ENCODE measurements at places on chromosomes 4 and X.

GRCh38 chr4:157572284-157572683, 351.8 kb downstream of the GRIA2 start:
- no peak for DNase-seq

- no peak for DNase-seq
Observed at GRCh38 chr4:70938086-70938485, 35.9 kb downstream of the MOB1B start.

- DNase-seq: no peak
Observed at GRCh38 chr4:168723020-168723419, 226.2 kb downstream of the PALLD start.

DNA sequence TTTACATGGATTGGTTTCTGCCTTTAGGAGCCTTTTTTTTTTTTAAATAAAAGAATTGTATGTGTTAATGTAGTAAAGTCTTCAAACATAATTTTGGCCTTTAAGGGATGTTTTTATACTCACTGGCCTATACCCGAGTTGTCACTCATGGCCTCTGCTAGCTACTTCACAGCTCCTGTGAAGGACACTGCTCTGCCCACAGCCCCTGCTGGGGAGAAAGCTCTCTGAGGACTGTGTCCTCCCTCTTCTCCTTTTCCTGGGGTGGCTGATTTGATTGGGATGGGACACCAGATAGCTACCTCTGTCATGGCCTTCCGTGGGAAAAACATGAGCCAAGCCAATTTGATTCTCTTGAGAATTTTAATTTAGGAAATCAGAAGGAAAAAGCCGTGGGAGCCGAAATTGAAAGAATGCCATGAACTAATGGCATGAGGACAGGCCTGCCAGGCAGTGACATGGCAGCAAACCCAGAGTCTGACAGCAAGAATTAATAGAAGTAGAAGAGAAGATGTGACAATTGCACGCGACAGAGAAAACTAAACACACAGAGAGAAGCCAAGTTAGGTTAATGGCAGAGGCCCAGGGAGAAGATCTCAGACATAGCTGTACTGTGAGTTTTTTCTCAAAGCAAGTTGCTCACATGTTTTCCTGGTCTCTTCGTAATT, 81.4 kb downstream of the ARHGAP10 start:
- DNase-seq: no peak

DNA sequence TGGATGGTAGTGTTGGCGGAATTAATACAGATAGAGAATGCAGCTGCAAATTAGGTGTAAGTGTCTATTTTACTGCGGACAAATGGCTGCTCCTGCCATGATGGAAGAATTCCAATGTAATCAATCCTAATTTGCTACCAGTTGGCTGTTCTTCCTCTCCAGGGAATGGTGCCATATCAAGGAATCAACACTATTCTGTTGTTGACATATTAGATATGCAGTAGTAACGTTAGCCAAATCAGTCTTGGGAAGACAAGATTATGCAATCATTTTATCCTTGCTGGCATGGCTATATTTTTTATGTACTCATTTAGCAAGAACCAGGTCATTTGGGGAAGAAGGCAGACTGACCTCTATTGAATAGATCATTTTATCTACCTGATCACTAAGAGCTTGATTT, 271.2 kb upstream of the AGA start:
- DNase-seq: no peak

GRCh38 chr4:2151544-2151943, 90.4 kb downstream of the HAUS3 start:
- DNase-seq: no peak
